ENCODE measurements at places on chromosomes 7 and 10.

- no peak for DNase-seq
Observed at GRCh38 chr7:150435047-150435389, 15.4 kb upstream of the GIMAP8 start.

DNA sequence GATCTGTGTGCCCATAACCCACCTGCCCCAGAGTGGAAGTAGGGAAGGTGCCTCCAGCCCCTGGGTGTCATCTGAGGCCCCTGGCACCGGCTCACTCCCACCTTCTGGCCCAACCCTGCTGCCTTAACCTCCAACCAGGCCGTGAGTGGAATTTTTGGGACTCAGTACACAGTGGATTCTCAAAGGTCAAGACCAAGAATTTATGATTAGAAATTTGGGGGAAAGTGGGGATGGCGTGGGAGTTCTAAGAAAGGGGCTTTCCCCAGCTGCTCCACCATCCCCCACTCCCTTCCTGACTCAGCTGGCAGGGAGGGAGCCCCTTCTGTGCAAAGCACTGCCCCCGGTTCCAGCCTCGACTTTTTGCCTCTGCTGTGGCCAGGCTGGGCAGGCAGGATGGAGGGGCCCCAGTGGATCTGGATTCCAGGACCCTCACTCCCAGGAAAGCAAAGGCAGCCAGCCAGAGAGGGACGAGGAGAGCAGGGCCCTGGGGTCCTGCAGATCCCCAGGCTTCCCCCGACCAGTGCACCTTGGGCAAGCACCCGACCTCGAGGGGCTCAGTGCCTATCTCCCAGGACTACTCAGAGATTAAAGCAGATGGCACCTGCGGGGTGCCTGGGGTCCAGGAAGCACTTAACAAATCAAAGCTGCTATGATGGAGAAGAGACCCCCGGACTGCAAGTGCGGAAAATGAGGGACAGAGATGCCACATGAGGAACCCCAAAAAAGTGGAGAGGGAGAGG lies 12.8 kb downstream of the SPOCK2 start:
- no peak for DNase-seq

DNA sequence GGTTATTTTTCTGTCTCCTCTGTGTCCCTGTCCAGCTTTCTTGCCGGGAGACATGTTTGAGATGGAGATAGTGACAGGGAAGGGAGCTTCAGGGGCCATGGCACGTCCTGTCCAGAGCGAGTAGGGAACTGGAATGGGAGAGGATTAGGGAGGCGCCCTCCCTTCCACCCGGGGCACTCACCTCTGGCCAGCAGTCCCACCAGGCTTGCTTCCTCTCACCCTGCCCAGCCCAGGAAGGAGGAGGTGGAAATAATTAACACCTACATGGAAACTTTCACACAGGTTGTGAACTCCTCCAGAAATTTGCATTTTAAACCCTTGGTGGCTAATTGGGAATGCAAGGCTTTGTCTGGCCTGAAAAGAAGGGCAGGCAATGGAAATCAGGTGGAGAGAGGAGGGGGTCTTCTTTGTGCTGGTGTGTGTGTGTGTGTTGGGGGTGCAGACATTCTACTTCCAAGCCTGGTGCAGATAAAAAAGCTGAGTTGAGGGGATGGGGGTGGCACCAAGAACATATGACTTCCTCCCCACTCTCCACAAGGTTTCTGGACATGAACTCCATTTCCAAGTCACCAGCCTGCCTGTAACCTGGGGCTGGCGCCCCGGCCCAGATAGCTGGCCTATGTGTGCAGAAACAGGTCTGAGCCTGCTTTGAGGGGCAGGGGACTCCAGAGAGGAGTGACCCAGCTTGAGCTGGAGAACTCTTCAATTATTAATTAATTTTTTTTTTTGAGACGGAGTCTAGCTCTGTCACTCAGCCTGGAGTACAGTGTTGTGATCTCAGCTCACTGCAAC lies 199.4 kb downstream of the CYP26A1 start:
- no peak for DNase-seq

DNA sequence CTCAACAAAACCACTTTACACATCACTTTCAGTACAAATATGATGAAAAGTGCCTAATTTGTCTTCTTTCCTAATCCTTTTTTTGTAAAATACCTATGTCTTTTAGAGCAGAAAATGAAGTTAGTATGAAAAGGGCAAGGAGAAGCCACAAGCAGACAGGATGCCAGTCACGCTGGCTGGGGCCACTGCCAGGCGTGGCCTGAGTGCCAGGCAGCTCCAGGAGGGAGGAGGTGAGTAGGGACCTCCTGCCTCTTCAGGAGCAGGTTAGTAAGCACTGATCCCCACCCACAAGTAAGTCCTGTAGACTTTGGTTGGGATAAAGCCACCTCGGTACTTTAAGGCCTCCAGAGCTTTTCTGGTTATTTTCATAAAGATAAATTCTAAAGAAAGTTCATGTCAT lies 432.0 kb downstream of the GRID1 start:
- DNase-seq: no peak

- DNase-seq: no peak
Observed at GRCh38 chr7:117972606-117973005, 99.4 kb upstream of the CTTNBP2 start.

DNA sequence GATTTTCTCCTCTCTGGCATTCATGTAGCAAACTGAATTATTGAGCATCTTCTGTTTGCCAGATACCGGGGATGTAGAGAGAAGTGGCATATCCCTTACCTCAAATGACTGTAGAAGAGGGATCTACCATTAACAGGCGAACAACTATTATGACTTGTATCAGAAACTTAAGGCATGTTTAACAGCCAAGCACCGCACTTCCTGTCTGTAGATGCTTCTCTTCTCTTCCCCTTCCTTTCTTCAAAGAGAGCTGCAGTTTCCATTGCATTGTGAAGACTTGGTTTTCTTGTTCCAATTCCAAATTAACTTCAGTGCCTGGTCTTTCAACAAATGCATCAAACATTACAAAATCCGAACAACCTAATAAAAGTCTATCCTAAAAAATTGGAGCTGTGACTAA lies 49.3 kb downstream of the LRRC4 start:
- no peak for DNase-seq

DNA sequence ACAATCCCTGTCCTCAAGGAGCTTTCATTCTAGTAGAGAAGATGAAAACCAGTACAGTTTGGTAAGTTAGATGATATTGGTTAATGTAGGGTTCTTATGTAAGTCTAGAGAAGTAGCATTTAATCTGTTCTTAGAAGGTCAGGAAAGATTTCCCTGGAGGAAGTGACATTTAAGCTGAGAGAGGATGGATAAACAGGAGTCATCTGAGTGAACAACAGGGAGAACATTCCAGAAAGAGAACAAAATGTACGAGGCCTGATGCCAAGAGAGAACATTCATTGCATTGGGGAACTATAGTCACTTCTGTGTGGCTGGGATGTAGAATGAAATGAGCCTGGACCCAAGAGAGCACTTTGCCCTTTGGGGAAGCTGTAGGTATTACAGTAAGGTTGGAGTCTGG lies 88.0 kb downstream of the CFTR start:
- no peak for DNase-seq

DNA sequence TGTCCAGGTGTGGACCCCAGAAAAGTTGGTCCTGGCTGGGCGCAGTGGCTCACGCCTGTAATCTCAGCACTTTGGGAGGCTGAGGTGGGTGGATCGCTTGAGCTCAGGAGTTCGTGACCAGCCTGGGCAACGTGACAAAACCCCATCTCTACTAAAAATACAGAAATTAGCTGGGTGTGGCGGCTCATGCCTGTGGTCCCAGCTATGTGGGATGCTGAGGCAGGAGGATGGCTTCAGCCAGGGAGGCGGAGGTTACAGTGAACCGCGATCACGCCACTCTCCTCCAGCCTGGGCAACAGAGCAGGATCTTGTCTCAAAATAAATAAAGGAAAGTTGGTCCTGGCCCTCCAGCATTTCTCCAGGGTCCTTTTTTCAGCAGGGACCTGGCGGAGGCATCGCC lies 1.4 kb downstream of the NUDT1 start:
- no peak for DNase-seq

DNA sequence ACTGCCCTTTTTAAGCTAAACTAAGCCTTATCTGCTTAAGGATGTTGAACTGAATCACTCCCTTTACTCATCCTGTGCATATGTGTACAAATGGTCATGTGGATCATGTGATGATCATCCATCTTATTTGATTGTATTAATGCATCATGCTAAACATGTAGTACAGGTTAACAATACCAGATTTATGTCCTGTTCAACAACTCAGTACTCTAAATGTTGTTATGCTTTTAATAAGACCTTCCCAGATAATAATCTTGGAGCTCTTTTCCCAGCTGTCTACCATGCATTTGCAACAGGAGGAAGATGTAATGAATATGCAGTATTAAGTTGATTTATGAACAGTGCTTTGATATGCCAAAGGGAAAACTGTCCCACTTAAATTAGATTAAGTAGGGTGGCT lies 318.0 kb downstream of the BICC1 start:
- no peak for DNase-seq

DNA sequence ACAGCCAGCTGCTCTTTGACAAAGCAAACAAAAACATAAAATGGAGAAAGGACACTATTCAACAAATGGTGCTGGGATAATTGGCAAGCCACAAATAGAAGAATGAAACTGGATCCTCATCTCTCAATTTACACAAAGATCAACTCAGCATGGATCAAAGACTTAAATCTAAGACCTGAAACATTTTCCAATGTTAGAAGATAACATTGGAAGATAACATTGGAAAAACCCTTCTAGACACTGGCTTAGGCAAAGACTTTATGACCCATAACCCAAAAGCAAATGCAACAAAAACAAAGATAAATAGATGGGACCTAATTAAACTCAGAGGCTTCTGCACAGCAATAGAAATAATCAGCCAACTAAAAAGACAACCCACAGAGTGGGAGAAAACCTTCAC lies 425.7 kb upstream of the SEMA3D start:
- no peak for DNase-seq

DNA sequence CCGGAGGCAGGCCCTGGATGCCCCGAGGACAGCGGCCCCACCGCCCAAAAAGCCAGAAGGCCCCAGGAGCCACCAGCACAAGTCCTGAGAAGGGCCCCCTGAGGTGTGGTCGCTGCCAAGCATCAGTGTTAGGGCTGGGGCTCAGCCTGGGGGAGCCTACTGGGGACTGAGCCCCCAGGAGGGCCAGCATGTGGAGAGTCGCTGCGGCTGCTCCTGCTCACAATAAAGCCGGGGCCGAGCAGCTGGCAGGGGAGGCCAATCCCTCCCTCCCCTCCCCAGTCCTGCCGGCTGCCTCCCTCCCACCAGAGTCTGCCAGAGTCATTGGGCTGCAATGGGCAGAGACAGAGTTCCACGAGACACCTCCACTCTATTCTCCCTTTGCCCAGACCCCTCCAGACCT lies 3.1 kb upstream of the ASIC3 start:
- DNase-seq: no peak

DNA sequence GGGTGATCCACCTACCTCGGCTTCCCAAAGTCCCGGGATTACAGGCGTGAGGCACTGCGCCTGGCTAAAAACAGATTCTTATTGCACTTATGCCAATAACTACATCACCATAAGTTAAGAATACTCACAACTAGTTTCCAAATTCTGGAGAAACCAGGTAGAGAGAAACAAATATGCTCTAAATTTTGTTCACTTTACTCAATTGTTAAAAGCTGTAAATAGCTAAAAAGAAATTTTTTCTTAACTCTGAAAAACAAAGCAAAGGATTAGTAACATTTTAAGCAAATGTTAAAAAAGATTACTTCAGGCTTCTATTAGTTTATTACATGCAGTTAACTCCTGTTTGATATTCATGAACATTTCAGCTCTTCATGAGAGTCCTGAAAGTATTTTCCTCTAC lies 28.3 kb upstream of the ZMIZ2 start:
- peak; percentile 35 for DNase-seq

GRCh38 chr7:47248797-47249196 lies 333.1 kb downstream of the TNS3 start:
- no peak for DNase-seq

DNA sequence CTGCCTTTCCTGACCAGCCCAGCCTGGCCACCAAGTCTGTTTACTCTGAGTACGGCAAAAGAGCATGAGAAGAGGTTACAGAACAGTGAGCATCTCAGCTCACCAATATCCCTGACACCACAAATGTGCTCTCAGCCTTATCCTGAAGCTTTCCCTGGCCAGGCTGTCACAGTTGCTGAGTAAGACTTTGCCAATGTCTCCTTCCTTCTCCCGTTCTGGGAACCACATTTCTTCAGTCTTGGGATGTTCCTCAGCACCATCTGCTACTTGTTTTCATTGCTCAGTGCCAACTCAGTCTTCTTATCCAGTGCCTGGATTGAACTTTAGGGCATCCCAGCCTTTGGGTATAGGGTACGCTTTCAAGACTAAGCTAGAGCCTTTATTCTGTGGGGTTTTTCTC lies 7.1 kb upstream of the KCNIP2 start:
- no peak for DNase-seq

- DNase-seq: no peak
Observed at GRCh38 chr10:89428877-89429276, 14.5 kb downstream of the IFIT5 start.

DNA sequence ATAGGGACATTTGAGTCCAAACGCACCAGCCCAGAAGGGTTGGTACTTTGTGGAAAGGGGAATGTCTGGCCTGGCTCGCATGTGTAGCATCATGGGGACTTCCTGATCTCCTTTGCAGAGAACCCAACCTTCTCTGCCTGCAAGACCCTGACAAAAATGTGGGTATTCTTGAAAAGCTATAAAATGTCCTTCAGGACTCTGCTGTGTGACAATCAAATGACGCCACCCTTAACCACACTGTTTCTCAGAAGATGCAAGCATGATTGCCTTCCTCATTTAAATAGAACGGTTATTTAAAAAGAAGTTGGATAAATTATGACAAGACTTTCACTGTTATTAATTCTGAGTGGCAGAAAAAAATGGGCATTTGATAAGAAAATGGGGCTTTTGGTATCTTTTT lies 15.1 kb upstream of the GPR15LG start:
- no peak for DNase-seq

GRCh38 chr7:128170461-128170860 lies 70.6 kb upstream of the LEP start:
- no peak for DNase-seq

DNA sequence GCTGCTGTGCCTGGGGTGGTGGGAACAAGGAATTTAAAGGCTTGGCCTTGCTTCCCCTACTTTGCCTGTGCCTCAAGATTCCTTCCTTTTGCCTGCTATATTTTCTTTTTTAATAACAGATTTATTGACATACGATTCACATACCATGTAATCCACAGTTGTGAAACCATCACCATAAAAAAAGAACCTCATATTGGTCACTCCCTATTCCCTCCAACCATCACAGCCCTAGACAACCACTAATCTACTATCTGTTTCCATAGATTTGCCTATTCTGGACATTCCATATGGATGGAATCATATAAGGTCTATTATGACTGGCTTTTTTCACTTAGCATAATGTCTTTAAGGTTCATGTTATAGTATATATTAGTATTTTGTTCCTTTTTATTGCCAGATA lies 59.3 kb upstream of the TRIM8 start:
- no peak for DNase-seq

All from NAMALWA (cell line).